Activated CD8-positive, alpha-beta memory T cell treated with anti-CD3 and anti-CD28 coated beads, Interleukin-2, amount 50 U/mL, for 4 hours (primary cell): ENCODE measurements at places on chromosomes 6 and 20.

- no peak for DNase-seq
These were observed 6.8 kb upstream of the HEY2 start for GRCh38 chr6:125742464-125743120.

- DNase-seq, result no peak
These were observed 63.0 kb upstream of the NXT1 start for GRCh38 chr20:23287354-23288190.

DNA sequence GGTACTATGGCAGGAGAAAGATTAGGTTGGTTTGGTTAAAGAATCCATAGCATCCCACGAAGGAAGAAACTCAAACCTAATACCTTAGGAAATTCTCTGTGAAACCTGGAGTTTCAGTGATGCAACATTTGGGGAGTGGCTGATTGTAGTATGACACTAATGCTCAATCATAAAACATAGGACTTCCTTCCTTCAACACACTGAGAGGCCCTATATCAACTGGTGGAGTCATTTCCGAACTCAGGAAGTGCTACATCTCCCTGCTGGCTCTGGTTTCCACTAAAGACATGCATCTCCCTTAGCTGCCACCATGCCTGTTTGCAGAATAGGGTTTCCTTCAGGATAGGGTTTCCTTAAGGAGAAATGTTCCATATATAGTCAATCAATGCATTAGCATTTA lies 5.2 kb upstream of the MANEA start:
- no peak for DNase-seq

GRCh38 chr6:5674721-5675120 lies 332.0 kb downstream of the NRN1 start:
- DNase-seq, result no peak

DNA sequence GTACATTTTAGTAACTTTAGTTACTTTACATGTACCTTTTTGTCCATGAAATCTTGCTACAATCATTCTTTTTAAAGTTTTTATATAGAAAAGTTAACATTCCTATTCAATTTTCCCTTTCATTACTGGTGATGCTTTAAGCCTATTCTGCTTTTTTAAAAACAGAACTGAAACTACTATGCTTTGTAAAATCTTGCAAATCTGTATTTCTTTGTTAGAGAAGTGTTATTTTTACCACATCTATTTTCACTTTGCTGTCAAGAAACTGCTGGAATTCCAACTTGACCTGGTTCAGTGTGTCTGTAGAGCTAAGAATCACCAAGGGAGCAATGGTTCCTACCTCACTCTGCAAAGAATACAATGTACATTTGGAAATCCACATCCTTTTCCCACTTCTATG lies 21.8 kb upstream of the SAMD5 start:
- DNase-seq, result no peak

DNA sequence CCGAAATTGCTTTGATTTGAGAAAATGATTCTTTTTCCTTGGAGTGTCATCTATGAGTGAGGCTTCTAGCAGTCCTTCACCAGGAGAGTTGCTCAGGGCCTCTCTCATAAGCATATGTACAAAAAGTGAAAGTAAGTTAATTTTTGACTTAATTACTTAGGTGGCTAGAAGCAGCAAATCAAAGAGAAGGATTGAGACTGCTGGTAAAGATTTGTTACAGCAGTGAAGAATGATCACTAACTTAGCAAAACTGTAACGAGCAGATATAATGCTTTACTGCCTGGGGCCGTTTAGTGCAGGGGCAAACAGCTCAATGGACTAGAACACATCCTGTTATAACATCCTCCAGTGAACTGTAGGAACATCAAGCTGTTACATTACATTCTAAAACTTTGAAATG lies 167.8 kb upstream of the RIPOR2 start:
- DNase-seq, result no peak

DNA sequence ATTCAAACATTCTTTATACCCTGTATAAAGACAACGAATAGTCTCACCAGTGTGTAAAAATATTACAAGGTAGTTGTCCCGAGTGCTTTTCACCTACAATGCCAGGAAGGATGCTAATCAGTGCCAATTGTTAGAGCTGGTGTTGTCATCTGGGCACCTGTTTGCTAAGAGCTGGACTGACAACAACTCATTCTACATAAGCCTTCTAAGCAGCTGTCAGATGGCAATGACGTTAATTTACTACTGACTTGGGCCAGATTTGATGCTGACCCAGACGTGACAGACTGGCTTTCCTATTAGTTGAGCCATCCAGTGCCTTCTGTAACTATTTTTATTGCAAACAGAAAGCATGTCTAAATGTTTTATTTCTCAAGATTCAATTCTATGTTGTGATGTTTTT lies 355.2 kb downstream of the ADGRB3 start:
- DNase-seq, result no peak
